ENCODE measurements at places on chromosomes 3 and 15.

DNA sequence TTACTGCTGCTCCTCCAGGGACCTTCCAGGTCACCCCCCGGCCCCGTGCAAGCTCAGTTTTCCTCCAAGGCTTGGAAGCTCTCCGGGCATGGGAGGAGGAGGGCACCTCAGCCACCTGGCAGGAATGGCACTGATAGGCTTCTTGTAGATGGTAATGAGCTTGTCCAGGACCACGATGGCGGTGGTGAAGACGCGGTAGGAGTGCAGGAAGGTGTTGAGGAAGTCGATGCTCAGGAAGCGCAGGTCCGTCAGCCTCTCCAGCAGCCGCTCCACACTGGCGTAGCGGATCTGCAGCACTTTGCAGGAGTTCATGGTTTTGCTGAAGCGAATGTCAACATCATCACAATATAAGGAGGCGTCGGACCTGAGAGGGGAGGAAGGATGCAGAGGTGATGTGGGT lies 61.2 kb upstream of the CTSH start:
- DNase-seq: no peak

DNA sequence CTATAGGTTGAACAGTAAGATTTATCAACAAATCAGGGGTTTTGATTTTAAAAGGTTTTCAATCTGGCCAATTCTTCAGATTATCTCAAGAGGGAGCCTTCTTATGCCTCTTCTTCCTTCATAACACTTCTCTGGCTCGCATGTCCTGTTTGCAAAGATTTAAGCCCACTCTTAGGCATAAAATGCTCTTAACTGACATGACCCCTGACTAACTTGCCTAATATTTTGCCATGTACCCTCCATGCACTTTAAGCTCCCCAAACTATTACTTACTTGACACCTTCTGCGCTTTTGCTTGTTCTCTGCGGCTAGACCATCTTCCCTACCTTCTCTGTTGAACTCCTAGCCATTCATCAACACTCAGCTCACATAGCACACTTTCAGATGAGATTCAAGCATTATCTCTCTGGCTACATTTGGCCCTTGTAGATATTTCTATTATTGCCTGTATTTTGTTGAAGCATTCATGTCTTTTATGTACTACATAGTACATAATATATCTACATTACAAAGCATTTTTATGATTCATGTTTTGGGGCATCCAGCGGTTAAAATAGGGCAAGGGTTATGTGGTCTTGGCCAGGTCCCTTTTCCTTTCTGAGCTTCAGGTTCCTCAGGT lies 1.0 kb upstream of the ARIH1 start:
- DNase-seq: no peak

GRCh38 chr3:190059242-190059590 lies 61.5 kb downstream of the P3H2 start:
- no peak for DNase-seq

GRCh38 chr3:62114763-62115162 lies 258.6 kb downstream of the FEZF2 start:
- DNase-seq: no peak

DNA sequence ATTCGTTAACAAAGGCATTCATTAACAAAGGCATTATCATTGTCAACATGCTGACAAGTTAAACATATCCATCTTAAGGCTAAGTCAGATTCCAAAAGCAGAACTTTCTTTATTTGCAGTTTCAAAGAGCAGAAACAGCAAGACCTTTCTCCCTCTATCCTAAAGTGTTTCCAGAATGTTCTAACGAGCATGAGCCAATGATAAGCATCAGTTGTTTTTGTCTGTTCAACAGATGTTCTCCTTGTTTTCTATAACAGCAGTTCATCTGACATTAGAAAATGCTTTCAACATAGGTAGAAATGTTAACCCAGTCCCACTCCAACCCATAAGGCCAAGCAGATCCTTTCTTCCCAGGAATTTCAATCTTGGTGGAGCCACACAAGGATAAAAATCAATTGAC lies 77.6 kb upstream of the POMGNT2 start:
- no peak for DNase-seq

DNA sequence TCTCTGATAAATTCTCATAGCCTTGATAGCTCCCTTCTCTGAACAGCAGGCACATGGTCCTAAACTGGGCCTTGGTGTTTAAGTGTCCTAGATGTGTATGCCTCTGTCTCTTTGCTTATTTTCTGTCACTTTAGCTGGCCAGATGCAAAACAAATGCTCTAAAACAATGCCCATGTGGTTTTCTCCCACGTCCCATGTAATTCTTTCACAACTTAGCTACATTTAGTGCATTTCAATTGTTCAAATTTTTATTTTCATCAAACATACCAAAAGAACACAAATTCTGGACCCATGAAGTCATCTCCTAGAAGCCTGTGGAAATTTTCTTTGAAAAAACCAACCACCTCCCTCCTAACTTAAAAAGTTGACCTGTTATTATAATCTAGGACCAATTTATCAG lies 491.3 kb upstream of the AGTR1 start:
- DNase-seq: no peak

DNA sequence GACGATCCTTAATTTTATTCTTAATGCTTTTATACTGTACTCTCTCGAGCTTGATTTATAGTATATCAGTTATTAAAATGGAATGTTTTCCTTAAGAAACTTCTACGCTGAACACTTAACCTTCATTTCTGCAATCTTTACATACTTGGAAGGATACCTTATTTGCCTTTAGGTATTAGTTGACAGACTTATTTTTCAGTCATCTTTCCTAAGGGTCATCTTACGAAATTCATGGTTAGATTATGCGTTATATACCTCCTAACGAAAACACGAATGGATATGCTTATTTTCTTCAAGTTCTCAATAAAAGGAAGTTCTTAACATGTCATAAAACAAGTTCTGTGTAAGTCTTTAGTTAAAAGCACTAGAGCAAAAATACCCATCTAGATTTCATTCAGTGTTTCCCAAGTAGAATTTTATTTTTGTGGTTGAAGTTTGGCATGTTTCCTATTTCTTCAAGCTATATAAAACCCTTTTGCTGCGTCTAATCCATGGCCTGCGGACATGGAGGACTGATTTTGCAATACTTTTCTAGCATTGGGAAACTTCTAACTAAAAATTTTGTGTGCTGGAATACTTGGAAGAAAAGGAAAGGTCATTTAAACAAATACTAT lies 231.3 kb downstream of the TP63 start:
- no peak for DNase-seq

DNA sequence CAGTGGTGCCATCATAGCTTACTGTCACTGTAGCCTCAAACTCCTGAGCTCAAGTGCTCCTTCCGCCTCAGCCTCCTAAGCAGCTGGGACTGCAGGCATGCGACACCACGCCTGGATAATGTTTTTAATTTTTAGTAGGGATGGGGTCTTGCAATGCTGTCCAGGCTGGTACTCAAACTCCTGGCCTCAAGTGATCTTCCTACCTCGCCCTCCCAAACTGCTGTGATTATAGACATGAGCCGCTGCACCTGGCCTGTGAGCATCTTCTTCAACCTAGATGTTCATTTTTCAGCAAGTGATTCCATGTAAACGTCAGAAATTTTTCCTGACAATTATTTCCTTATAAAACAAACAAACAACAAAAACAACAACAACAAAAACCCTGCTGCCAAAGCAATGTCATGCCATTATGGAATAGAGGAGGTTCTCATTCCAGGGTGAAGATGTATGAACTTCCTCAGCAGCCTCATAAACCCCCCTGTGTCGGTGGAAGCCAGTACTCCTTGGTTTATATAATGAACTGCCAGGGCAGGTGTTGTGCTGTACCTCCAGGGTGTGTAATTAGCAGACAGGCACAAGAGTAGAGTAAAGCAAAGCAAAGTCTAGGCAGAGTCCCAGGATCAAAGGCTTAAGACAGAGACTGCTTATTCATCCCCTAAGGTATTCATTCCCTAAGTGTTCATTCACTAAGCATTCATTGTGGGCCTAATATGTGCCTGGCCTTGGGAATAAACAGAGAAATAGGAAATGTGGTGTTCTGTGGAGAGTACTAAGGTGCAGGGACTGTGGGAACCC lies 44.6 kb downstream of the NR2C2 start:
- no peak for DNase-seq

GRCh38 chr15:91480426-91480825 lies 373.1 kb upstream of the SLCO3A1 start:
- DNase-seq: no peak

Data from GM12891 (cell line).